ENCODE measurements at places on chromosomes 16 and 17.
A peak's percentile ranks its signal among the peaks of the same experiment; 100 is the strongest.

DNA sequence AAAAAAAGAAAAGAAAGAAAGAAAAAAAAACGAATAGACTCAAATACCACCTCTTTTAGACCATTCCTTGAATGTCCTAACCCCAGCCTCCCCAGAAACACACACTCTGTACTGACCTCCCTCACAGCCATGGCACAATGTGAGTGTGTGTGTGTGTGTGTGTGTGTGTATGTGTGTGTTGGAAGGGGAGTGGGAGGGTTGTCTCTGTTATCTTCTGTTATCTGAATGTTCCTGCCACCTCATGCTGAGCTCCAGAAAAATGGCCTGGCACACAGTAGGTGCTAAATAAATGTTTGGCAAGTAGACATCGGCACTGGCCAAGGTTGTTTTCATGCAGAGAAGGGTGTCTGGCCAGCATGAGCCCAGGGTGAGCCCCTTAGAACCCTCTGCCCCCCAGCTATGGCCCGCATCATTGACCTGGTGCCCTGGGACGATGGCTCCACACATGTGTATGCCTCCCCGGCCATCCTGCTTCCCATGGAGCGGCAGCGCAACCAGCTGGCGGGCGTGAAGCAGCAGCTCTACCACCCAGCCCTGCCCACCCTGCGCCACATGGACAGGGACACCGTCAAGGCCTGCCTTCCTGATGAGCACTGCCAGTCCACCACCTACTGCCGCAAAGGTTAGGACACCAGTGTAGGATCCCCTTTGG, 6.6 kb upstream of the CNGB1 start:
- no peak for DNase-seq

GRCh38 chr16:85296859-85297660, 184.8 kb upstream of the CIBAR2 start:
- DNase-seq: no peak

DNA sequence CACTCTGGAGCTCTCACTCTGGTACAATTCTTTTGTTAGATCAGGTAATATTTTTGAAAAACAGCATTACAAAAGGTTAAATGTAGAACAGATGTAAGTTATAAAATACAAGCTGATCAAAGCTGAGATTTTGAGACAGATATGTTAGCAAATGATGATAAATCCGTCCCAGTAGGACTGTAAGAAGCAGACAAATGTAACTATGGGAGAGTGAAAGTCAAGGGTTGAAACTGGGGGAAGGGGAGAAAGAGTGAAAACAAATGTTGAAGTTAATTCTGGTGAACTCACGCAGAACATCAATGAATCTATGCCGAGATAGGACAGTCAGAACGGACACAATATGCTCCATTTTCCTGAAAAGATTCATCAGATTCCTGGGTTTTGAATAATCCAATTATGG, 298.9 kb upstream of the IRX5 start:
- no peak for DNase-seq

- no peak for DNase-seq
Measured at GRCh38 chr16:65947951-65948350, 418.5 kb upstream of the CDH5 start.

- no peak for DNase-seq
Measured at GRCh38 chr17:19717411-19717908, 1.1 kb upstream of the SLC47A2 start.

GRCh38 chr17:7060165-7060891, 16.4 kb upstream of the SLC16A11 start:
- DNase-seq: no peak

GRCh38 chr16:68257251-68257905, 6.9 kb upstream of the SLC7A6 start:
- no peak for DNase-seq

DNA sequence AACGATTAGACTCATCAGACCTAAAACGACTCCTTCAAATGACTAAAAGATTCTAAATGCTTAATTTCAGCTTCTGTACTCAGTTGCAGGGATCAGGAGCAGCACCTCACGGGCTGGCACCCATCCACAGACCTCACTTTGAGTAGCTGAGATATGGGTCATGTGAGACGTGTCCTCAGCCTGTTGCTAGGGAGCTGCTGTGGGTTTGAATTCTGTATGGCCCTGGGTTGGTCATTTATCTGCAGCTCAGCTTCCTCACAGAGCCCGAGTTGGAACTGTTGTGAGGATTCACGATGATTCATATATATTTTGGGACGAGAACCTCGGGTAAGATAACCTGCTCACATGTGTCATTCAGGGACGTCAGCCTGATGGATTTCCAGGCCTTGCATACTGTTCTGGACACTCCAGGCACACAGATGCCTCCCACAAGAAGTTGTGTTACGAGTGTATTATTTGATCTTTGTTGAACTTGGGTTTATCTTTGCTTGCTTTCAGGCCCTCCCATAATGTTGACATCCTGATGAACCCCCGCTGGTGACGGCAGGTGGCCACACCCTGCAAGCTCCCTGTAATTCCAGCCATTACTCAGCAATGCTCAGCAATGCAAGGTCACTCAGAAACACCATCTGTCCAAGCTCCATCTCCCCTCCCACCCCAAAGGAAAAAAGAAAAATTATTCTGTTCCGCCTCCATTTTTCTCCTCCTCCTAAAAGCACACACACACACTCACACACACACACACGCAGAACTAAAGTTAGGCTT, 137.6 kb downstream of the RBFOX3 start:
- peak; percentile 74 for DNase-seq

- DNase-seq: no peak
Measured at GRCh38 chr16:2280981-2281542, 13.1 kb upstream of the RNPS1 start.

DNA sequence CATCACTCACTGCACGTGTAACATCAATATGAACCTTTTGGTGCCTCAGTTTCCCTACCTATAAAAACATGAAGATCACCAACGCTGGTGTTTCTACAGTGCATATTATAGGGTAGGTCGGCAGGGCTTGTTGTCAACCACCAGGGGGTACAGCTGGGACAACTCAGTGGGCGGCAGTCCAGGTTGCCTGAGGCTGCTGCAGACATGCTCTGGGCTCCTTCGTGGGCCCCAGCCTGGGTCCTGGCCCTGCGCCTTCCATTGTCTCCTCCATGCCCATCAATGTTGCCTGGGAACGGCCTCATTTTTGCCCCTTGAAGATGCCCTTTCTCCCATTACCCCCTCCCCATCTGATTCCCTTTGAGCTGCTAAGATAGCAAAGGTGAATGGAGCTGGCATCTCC, 89.8 kb downstream of the GSG1L start:
- DNase-seq: no peak

DNA sequence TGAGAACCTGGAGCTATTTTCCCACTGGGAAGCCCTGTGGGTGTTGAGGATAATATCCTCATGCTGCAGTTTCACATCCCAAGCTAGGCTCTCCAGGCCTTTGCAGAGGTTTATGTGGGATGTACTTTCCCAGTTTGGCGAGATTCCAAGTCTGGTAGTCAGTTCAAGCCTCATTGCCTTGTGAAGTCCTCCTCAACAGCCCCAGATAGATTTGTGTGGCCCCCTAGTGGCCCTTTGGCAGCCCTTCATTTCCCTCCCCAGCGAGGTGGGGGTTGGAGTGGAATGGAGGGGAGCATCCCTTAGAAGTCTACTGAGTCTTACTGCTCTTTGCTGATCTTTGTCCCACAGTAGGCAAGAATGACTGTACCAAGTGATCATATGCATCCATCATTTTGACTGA, 137.9 kb downstream of the CDH11 start:
- DNase-seq: peak; percentile 74

GRCh38 chr16:1102333-1102700, 6.3 kb upstream of the C1QTNF8 start:
- DNase-seq: no peak

DNA sequence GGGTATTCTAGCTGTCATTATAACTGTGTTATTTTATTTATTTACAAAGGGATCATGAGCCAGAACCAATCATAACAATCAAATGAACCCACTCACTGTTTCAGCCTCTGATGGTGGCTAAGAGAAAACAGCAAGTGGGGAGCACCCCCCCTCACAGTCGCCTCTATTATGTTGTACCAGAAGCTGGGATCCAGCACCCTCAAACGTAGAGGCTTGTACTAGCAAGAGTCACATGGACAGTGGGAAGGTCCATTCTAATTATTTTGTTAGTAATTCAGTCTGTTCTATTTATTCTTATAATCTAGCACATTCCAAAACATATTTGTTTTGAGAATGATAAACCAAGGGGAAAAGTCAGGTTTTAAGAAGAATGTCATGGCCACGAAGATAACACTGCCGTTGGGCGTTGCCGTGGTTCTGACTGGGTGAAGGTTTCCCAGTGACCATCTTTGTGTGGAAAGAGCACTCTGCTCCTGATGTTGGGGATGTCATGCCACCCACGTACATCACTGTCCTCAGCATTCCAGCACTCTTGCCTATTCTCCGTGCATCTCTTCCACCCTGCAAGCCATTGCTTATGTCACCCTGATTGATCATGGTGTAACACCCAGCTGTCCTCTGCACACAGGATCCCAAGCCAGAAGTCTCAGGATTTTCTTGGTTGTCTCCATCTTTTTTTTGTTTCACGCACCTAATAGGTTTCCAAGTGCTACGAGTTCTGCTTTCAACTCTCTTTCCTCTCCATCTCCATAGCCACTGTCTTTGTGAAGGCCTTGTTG, 205.8 kb downstream of the PRKCA start:
- DNase-seq: no peak

DNA sequence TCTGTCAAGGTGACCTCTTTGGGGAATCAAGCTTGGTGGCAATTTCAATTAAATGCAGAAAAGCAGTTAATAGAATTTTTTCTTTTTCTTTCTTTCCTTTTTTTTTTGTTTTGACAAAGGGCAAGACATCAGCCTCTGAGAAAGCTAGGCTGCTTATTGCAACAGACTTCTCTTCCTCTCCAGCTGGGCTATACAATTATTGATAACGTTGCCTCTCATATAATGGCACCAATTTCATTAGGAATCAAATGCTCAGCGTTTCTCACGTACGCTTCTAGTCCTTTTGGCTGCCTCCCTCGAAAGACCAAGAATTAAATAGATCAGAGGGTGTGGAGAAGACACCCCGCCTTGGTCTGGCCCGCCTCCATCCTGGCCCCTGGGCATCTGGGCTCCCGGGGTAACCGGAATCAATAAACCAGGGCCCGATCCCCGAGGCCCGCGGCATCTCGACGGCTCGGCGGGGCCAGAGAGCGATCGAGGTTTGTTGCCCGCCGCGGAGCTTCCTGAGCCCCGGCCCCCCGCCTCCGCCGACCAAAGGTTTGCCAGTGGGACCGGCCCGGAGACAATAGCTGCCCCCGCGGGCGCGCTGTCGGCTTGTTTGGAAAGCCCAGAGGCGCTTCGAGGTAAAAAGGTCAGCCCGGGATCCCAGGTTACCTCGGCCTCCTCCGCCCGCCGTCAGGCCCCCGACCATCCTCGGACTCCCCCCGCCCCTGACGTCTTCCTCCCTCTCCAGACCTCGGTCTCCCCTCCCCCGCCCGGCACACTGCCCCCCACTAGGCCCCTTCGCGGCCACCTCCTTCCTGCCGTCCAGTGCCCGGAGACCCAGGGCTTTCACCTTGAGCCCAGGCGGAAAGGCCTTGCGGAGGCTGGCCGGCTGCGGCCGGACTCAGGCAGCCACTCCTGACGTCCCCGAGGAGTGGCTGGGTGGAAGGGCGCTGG, 3.9 kb downstream of the HOXB1 start:
- DNase-seq: no peak

DNA sequence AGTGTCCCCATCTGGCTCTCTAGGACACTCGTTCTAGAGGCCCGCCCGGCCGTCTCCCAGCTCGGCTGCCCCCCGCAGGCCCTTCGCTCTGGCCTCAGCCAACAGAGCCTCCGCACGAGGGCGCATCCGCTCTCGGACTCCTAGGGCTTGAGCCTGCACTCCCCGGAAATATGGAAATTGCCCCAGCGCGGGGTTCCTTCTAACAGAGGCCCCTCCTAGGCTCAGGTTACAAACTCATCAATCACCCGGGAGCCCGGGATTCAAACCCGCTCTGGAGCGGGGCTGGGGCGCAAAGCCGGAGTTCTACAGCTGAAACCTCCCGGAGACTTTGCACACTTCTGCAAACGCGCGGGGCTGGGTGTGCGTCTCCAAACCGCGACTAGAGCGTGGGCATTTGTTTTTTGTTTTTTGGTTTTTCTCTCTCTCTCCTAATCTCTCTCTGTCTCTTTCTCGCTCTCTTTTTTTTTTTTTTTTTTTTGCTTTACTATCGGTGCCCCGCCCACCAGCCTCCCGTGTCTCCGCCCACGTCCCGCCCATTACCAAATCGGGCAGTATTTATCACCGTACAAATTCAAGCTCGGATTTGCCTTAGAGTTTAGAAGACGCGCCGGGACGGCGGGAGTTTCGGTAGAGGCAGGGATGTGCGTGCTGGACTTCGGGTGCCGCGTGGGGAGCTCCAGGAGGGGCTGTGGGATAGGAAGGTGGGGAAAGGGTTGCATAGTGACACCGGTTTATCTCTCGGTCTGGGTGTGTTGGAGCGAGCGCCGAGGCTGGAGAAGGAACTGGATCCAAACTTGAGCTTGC, 2.4 kb upstream of the FOXL1 start:
- DNase-seq: no peak

DNA sequence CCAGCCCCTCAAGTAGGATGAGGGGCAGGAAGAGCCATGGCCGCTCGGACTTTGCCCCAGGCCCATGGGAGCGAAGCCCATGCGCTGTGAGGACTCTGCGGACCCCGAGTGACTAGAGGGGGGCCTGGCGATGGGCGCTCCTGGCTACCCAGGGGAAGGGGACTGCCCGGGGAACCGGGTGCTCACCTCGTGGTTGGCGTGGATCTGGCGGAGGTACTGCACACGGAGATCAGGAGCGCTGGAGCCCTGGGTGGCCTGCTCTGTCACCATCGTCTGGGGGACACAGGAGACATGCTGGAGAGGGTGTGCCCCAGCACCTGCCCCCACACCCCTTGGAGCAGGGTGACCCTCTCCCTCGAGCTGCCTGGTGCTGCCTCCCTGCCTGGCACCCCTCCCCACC, 11.0 kb downstream of the FAAP100 start:
- DNase-seq: no peak

DNA sequence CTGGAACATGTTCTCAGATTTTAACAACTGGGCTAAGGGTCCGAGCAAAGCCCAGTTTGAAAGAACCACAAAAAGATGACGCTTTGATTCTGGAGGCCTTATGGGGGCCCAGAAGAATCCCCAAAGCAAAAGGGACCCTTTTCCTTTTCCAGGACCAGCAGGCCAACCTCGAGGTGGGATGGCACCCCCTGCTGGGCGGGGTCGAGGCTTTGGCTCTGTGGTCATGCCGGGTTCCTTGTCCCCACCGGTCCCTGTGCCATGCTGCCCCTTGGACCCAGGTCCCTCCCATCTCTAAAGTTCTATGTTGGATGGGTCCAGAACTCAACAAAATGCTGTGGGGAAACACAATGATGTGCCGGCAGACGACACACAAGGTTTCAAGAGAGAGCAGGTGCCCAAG, 30.9 kb downstream of the TMEM204 start:
- DNase-seq: no peak

Data from DMS 273 treated with DMSO at 0.1 percent for 48 hours (cell line).